ENCODE measurements at places on chromosomes 11 and 22.
A peak's percentile ranks its signal among the peaks of the same experiment; 100 is the strongest.

DNA sequence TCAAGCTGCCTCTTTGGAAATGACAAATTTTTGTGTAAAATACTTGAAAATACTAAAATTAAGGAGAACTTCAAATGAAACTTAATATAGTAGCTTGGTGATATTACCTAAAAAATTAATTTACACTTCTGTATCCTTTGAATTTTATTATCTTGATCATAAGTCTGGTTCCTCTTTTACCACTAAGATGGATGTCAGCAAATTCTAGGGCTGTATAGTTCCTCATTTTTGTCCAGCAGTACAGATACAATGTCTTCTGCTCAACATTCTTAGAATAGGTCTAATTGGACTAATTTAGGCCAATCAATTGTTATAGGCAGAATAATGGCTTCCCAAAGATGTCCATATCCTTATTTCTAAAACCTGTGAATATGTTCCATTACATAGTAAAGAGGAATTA, 1298.0 kb upstream of the RAG2 start:
- no peak for DNase-seq

DNA sequence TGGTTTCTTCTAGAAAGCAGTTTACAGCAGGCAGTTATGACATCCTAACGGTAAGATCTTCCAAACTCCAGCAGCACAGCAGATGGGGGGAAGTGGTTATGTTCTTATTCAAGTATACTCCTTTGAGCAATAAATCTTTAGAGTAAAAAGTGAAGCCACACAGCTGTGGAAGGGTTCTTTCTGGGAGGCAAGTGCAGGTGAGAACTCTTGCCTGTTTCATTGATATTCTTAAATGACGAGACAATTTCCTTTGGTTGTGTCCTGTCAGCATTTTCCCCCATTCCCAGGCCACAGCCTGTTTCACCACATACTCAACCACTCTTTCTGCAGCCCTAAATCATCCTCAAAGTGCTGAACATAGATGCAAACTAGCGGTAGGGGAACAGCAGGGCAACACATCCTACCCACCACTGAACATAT, 207.3 kb upstream of the MTNR1B start:
- no peak for DNase-seq

- DNase-seq: peak; percentile 8
Observed at GRCh38 chr11:44149651-44150050, 54.2 kb downstream of the EXT2 start.

- no peak for DNase-seq
Observed at GRCh38 chr11:115869780-115870431, 365.7 kb upstream of the CADM1 start.

DNA sequence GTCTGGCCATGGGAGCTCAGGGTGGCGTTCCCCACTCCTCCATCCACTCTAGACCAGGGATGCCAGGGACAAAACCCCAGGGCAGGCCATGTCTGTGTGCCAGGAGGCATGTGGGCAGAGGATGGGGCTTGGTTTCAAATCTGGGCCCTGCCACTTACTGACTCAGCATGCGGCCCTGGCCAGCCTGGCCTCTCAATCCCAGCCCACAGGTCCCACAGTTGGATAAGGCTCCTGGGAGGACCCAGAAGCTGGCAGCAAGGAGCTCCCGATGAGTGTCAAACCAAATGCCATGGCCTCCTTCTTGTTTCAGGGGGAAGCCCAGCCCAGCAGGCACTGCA, 1290.4 kb downstream of the BRD1 start:
- DNase-seq: no peak
